AG20443 (cell line): ENCODE measurements at places on chromosomes 2 and 18.
A peak's percentile ranks its signal among the peaks of the same experiment; 100 is the strongest.

GRCh38 chr2:17545680-17546613 is 5.5 kb downstream of the VSNL1 start:
- DNase-seq: no peak

DNA sequence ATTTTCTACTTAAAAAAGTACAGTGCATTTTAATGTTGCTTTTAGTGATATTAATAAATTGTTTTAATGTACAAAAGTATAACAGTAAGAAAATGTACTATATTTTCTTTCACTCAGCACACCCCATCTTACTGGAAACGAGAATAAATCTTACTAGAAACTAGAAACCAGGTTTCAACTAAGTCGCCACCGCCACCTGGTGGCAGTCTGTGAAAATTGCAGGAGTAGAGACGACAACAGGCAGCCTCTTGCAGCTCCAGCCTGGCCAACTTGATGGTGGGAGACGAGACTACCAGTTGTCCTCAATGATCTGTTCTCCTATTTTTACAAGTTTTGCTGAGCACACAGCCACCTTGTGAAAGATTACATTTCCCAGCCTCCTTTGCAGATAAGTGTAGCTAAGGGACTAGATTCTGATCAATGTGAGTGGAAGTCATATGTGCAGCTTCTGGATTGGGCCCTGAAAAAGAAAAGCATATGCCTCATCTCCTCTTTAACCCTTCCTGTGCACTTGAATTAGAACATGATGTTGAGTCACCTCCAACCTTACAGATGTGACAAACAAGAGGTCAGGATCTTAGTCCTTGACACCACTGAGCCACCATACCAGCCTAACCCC is 8.7 kb downstream of the OTOF start:
- DNase-seq: peak; percentile 62

GRCh38 chr2:121479882-121480522 is 50.7 kb upstream of the RNU4ATAC start:
- peak; percentile 66 for DNase-seq

- no peak for DNase-seq
Measured at GRCh38 chr2:234968631-234969305, 17.0 kb downstream of the SH3BP4 start.

DNA sequence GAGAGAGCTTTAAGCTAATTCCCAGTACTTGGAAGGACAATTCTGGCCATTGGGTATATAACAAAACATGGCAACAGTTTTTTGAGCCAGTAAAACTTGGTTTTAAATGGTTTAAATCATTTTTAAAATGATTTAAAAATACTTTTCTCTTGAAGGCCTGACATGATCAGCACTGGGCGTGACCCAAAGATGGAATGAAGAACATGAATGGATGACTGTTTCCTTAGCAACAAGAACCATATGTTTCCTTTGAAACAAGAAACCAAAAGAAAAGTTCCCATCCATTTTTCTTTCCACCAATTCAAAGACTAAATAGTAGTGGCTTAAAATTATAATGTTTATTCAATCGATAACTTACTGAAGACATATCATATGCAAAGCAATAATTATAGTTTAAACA is 348.3 kb upstream of the FIGN start:
- no peak for DNase-seq

DNA sequence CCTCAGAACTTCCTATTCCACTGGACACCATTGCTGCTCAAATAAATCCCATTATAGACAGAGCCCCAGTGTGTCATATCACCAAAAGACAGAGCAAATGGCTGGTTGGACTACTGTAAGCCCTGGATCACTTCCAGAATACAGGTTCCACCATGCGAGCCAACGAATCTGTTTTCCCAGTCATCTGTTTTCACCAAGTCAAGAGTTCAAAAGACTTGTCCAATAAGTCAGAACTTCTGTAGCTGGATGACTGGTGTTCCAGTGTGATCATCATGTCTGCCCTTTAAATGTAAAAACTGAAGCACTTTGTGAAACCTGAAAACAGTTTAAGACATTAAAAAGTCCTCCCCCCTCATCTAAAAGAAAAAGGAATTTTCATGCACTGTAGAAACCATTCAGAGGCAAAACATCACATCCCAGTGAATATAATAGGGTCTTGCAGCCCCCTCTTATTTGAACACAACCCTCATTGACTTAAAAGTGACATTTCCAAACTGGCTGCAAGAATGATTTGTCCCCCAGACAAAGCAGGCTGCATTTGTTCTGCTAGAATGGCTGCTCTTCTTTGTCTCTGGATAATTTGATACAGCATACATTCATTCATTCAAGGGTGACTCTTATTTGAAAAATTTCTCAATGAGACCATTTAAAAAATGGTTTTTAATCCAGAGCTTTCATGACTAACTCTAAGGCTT is 64.6 kb upstream of the TANC1 start:
- DNase-seq: no peak

GRCh38 chr2:163735685-163736432 is at the start of gene FIGN:
FIGN (minus strand) TSS chr2:163736008; CDS start chr2:163734927, 1,081 bp downstream.
- DNase-seq: peak; percentile 91

- no peak for DNase-seq
Measured at GRCh38 chr2:216551234-216552068, 52.8 kb downstream of the RPL37A start.
